ENCODE measurements at places on chromosomes 2 and 18.
A peak's percentile ranks its signal among the peaks of the same experiment; 100 is the strongest.

DNA sequence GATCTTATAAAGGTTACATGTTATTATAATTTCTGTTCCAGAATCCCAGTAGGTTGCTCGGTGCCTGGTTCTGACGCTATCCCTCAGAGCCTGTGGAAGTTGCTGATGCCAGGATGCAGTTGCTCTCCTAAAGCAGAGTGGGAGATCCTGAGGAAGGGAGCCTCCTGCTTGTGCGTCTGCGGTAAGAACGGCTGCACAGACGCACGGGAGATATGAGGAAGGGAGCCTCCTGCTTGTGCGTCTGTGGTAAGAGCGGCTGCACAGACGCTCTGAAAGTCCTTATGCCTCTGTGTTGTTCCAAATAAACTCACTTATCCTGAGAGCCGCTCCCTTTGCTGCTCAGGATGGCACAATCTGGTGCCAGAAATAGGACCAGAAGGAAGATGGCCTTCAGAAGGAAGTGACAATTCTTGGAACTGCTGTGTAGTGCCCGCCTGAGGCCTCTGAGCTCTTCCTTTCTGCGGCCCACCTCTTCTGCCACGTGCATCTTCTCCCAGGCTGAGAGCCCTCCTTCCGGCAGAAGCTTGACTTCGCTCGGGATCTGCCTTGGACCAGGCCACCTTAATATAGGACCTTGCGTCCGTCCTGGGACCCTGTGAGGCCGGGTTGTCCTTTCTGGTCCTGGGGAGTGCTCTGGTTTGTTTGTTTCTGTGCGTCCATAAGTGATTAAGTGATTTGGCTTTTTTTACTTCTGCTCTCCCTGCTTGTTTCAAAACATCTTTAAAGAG is 89.5 kb downstream of the RTP5 start:
- no peak for DNase-seq

GRCh38 chr2:99801327-99801901 is 311.6 kb upstream of the REV1 start:
- DNase-seq: no peak

- no peak for DNase-seq
These were observed 52.1 kb upstream of the ANKRD62 start for GRCh38 chr18:12041561-12041960.

GRCh38 chr18:65227970-65228369 is 522.8 kb upstream of the CDH7 start:
- DNase-seq: no peak

DNA sequence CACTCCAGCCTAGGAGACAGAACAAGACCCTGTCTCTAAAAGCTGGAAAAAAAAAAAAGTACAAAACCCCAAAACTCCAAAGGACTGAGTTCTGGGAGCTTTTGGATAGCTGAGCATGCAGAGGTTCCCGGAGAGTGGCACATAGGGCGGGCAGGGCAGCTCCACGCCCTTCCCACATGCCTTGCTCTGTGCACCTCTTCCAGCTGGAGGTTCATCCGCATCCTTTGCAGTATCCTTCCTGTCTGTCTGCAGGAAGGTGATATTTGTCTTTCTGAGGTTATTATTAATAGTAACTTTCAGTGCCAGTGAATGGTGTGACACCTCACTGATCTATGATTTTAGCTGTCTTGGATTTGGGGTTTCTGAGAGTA is 70.2 kb downstream of the INPP4A start:
- no peak for DNase-seq

DNA sequence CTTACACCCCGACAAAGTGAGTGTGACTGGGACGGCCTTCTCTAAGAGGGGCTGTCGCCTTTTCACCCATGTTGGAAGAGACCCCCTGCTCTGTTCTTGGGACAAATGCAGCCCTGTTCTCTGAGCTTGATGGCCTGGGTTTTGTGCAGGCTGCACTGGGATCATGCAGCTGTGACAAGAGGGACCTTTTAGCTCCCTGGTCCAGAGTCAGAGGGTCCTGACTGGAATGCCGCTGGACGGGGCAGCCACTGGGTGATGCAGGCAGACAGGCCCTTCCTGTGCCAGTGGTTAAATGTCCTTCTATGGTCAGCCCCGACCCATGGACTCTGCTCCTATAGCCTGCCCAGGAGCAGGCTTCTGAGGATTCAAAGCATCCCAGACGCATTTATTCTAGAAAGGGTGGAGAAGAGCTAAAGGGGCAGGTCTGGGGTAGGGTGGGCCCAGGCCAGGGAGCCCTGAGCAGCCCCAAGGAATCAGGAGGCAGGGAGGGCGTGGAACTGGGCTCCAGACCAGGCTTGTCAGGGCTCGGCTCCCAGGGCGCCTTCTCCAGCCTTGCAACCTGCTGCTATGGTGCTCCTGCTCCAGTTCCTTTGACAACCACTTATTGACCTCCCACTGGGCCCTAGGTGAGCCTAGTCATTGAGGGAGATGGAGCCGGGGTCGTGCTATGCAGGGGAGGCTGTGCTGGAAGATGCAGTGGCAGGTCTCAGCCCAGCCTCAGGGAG is 277.9 kb upstream of the HS6ST1 start:
- DNase-seq: no peak

DNA sequence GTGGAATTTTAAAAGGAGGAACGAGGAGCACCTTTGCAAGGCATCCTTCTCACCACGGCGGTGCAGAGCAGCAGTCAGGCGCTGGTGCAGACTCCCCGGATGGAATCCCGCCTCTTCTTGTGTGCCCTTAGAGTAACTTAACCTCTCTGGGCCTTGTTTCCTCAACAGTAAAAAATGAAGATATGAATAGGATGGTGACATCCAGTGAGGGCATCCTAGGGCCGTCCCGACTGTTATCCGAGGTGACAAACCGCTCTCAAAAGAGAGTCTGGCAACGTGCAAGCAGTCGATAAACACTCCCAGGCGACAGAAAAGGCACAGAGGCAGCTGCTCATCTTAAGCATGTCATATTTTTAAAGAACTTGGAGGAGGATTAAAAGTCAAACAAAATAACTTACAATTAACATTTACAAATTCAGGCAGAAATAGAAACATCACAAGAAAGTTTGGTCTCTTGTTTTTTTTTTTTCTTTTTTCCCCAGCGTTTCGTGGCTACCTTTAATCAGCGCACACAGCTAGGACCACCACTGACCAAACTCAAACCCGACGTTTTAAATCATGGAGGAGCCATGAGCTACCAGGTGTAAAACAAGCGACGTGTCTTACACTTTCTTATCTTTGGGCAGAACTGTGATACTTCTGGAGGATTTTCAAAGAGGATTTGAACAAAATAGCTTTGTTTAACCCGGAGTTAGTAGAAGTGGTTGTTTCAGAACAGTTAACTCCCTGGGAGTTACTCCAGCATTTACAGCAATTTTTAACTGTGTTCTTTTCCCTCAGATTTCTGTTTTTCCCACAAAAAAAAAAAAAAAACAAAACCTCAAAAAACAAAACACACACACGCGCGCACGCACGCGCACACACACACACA is 2.1 kb downstream of the MBP start:
- no peak for DNase-seq

DNA sequence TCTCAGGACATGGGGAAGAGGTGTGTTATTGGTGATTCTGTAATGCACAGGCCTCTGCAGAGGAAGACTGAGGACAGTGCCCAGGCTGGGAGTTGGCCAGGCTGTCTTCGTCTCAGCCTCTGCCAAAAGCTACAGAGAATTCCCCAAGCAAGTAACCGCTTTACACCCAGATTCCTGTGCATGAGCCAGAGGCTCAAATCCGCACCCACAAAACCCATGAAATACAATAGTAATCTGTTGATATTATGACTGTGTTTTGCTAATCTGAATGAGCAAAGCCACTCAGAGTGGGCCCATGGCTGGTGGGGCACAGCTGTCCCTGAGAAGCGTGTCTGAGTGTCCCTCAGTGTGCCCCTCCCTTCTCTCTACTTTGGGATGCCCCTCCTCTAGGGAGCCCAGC is 149.5 kb upstream of the PXDN start:
- no peak for DNase-seq

DNA sequence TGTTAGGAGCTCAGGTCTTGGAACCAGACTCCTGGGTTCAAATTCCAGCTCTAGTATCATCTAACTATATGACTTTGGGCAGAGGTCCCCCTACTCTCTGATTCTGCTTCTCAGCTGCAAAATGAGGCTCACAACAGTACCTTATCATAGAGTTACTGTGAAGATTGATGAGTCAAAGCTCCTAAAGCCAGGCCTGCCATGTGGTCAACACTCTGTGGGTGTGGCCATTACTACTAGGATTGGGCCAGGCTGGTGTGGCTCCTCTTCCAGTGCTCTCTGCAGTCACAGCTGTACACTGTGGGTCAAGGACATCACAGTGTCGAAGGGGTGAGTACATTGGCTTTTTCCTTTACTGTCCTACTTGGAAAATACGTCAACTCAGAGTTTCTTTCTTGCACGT is 22.6 kb downstream of the CAPN13 start:
- DNase-seq: no peak

GRCh38 chr2:57497489-57498096 is 549.0 kb upstream of the VRK2 start:
- peak; percentile 56 for DNase-seq

DNA sequence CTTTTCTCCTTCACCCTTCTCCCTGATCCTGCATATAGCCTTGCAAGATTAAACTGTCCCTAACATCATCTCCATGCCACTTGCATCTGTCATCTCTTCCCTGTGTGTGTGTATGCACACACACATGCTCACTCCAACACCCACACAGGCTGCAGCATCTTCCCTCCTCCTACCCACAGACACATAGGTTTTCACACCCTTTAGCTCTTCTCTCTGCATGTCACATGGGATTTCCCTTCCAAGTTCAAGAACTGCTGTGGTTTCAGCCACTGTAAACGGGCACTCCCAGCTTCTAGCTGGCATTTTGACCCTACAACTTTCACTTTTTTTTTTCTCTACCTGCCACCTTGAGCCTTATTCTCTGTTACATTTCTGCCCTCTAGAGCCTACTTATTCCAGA is 6.4 kb downstream of the CELF4 start:
- no peak for DNase-seq

- DNase-seq: no peak
These were observed 677.6 kb downstream of the IRS1 start for GRCh38 chr2:226122041-226122440.

GRCh38 chr2:68765739-68766375 is 31.2 kb downstream of the ARHGAP25 start:
- no peak for DNase-seq

- peak; percentile 80 for DNase-seq
These were observed 30.3 kb downstream of the TNP1 start for GRCh38 chr2:216829533-216829932.

GRCh38 chr2:59233920-59234319 is 992.8 kb upstream of the FANCL start:
- DNase-seq: no peak

DNA sequence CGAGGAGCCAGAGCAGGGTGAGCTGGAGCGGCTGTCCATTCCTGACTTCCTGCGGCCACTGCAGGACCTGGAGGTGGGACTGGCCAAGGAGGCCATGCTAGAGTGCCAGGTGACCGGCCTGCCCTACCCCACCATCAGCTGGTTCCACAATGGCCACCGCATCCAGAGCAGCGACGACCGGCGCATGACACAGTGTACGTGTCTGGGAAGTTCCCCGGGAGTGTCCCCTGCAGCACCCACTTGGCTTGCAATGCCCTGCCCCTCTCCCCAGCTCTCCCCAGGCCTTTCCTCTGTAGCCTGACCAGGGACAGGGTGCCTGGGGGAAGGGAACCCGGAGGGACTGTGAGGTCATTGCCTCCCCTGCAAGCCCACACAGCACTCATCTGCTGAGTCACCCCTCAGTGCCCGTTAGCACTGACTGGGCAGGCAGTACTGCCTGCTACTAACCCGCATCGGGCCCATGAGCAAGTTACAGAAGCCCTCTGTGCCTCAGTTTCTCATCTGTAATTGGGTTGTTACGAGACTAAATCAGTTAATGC is 29.4 kb upstream of the GMPPA start:
- no peak for DNase-seq

DNA sequence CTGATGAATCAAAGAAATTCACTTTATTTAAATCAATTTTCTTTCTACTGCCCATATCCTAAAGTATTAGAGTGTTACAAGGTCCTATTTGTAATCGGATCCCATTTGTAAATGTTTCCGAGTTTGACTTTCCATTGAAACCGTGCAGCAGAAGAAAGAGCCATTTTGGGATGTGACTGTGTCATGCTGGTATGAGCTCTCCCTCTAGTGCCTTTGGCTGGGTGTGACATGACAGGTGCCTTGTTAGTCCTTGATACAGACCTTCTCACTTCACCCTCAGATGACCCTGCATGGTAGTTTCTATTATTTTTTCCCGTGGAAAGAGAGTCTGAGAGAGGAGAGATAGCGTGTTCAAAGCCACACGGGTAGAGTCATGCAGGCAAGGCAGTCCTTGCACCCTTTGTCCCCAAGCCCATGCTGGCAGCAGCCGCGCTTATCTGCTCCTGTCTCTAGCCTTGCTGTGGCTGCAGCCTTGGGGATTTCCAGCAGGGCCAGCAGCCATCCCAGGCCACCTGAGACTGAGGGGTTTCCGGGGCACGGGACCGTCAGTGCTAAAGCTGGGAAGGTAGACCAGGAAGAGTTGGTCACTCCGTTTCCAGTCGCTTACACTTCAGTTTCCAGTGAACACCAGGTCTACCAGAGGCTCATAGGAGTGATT is 21.4 kb downstream of the CHMP1B start:
- no peak for DNase-seq

DNA sequence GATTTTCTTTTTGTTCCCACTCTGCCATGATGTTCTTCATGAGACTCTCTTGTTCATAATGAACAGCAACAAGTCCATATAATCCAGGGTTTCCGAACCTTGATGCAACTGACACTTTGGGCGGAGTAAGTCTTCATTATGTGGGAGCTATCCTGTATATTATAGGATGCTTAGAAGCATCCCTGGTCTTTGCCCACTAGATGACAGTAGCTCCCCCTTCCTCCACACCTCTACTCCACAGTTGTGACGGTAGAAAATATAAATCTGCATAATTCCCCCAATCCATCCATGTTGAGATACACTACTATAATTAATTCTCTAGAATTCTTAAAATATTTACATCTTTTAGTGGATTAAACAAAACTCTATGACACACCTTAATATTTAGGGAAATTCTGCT is 482.2 kb upstream of the CELF4 start:
- no peak for DNase-seq

- DNase-seq: no peak
These were observed 33.6 kb downstream of the TRIB2 start for GRCh38 chr2:12750166-12750905.

DNA sequence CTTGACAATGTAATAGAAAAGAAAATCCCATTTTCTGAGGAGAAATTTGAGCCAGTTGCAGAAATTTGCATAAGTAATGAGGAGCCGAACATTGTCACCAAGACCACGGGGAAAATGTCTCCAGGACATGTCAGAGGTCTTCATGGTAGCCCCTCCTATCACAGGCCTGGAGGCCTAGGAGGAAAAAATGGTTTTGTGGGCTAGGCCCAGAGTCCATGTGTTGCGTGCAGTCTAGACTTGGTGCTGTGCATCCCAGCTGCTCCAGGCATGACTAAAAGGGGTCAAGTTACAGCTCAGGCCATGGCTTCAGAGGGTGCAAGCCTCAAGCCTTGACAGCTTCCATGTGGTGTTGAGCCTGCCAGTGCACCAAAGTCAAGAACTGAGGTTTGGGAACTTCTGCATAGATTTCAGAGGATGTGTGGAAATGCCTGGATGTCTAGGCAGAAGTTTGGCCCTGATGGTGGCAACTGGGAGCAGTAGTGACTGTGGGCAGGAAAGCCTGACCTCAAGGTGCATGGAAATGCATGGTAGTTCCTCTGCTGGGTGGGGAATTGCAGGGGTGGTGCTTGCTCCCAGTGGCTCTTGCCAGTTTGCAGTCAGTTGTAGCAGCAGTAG is 41.9 kb upstream of the CCDC195 start:
- no peak for DNase-seq
